ENCODE measurements at places on chromosomes 7 and 10.

- H3K27ac ChIP-seq = no peak overlapping the region
- H3K4me3 ChIP-seq = no peak overlapping the region
- DNase-seq = no peak
- H3K4me1 ChIP-seq = peaks cover 9% of the 10 kb centered on the region
These were observed 59.2 kb upstream of the ANTXRL start for GRCh38 chr10:46227571-46227935.

- no peaks in the 10 kb centered on the region for H3K27me3 ChIP-seq
- H3K4me3 ChIP-seq = no peak overlapping the region
- H3K4me1 ChIP-seq = peaks cover 34% of the 10 kb centered on the region
- no peaks in the 10 kb centered on the region for H3K36me3 ChIP-seq
- no peak overlapping the region for H3K27ac ChIP-seq
These were observed 27.8 kb downstream of the AFAP1L2 start for GRCh38 chr10:114376523-114376922.

DNA sequence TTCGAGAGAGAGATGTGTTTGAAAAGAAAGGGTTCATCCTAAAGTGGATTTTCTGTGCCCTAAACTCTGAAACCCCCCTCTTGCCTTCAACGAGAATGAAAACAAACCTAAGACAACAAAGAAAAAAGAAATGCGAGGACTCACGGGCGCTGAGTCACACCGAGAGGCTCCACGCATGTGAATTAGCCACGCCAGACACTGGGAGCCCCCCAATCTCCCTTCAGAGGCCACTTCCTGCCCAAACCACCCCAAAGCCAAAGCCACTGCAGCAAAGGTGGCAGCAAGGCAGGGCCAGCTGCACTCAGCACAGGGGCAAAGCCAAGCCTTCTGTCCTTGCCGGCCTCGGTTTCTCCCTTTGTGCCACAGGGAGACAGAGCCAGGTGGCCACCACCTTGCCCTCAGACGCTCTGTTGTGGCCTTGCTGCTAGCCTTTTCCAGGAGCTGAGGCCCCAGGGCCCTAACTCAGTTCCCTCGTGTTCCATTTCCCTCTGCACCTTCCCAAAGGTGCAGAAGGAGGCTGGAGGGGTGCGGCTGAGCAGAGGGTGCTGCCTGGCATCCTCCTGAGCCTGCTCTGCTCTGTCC lies 93.3 kb downstream of the FAM53B start:
- H3K27ac ChIP-seq = peak overlapping the region; percentile 35
- H3K4me3 ChIP-seq = no peak overlapping the region
- peaks cover 45% of the 10 kb centered on the region for H3K4me1 ChIP-seq
- DNase-seq = no peak
- peaks cover 4% of the 10 kb centered on the region for H3K36me3 ChIP-seq

DNA sequence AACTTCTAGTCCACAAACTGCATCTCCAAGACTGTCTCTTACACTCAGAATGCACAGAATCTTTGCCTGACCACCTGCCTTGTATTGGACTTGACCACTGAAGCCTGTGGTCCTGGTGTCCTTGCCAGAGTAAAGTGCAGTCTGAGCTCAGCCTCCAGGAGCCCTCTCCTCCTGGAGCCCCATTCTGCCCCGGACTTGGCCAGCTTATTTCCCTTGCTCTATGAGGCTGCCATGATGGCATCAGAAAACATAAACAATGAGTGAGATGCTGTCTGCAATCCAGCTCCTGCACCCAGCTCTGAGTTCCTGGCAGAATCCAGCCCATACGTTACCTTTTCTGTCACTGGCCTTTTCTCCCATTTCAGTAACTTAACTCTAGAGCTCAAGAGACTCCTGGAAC lies 494.6 kb downstream of the PLXNA4 start:
- H3K27ac ChIP-seq = no peak overlapping the region
- peaks cover 18% of the 10 kb centered on the region for H3K27me3 ChIP-seq
- no peak overlapping the region for H3K4me3 ChIP-seq
- DNase-seq = no peak
- peaks cover 19% of the 10 kb centered on the region for H3K4me1 ChIP-seq
- no peaks in the 10 kb centered on the region for H3K36me3 ChIP-seq

DNA sequence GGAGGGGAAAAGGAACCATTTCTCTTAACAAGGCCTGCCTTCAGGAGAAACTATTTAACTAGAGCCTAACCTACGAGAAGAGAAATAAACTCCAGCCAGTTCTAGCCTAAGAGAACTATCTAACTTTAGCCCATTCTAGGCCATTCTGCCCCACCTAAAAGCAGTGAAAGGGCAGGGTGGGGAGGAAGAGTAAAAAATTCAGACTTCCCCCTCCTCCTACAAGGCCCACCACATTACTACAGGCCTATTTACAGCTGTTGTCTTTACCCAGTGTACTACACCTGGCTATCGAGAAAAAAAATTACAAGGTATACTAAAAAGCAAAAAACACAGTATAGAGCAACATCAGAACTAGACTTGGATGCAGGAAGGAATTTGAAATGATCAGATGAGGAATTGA lies 93.0 kb downstream of the KMT2C start:
- H3K27ac ChIP-seq = peak overlapping the region; percentile 94
- peaks cover 2% of the 10 kb centered on the region for H3K27me3 ChIP-seq
- H3K4me1 ChIP-seq = peaks cover 17% of the 10 kb centered on the region
- no peak for DNase-seq
- H3K36me3 ChIP-seq = peaks cover 30% of the 10 kb centered on the region
- no peak overlapping the region for H3K4me3 ChIP-seq

DNA sequence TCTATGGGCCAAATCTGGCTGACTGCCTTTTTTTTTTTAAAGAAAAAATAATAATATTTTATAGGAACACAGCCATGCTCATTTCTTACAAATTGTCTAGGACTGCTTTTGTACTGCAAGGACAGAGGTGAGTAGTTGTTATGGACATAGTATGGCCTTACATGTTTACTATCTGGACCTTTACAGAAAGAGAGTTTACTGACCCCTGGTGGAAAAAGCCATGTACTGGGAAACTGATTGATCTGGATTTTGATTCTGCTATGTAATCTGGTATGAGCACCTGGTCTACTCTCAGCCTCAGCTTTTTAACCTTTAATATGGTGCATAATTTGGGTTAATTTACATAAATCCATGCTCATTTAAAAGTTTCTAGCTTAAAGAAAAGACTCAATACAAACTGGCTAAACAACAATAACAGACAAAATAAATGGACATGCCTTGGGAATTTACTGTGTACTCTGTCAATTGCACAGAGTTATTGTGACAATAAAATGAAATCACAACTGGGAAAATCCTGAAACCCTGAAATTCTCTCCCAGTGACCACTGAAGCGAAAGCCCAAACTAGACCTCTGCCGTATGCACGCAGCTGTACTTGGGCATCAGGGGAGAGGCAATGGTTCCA lies 260.7 kb downstream of the BMPER start:
- H3K27me3 ChIP-seq = no peaks in the 10 kb centered on the region
- no peak overlapping the region for H3K4me3 ChIP-seq
- no peaks in the 10 kb centered on the region for H3K4me1 ChIP-seq
- H3K27ac ChIP-seq = no peak overlapping the region

- peaks cover 63% of the 10 kb centered on the region for H3K4me1 ChIP-seq
- no peak overlapping the region for H3K4me3 ChIP-seq
- peak; percentile 29 for DNase-seq
- peaks cover 6% of the 10 kb centered on the region for H3K27me3 ChIP-seq
These were observed 173.0 kb upstream of the RHEB start for GRCh38 chr7:151692721-151693120.

DNA sequence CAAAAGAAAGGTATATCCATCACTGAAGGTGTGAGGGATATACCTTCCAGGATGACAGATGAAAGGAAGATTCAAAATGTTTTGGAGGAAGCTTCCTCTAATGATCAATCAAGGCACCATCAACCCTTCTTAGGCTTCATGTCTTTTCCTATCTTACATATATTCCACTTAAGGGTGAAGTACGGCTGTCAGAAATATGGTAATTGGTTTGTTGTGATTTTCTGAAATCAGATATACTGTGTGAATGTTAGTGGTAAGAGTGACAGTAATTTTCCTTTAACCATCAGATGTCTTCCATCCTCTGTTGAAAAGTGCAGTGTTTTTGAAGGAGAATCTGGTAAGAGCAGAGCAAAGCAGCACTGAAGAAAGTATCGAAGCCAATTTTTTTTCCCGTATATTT lies 2.8 kb upstream of the MRPS33 start:
- H3K36me3 ChIP-seq = no peaks in the 10 kb centered on the region
- peaks cover 47% of the 10 kb centered on the region for H3K27me3 ChIP-seq
- H3K4me1 ChIP-seq = peaks cover 19% of the 10 kb centered on the region
- DNase-seq = no peak
- H3K27ac ChIP-seq = no peak overlapping the region

GRCh38 chr10:77180104-77180503 lies 457.5 kb downstream of the KCNMA1 start:
- H3K27ac ChIP-seq = no peak overlapping the region
- H3K27me3 ChIP-seq = peaks cover 29% of the 10 kb centered on the region
- H3K4me3 ChIP-seq = no peak overlapping the region
- DNase-seq = no peak

DNA sequence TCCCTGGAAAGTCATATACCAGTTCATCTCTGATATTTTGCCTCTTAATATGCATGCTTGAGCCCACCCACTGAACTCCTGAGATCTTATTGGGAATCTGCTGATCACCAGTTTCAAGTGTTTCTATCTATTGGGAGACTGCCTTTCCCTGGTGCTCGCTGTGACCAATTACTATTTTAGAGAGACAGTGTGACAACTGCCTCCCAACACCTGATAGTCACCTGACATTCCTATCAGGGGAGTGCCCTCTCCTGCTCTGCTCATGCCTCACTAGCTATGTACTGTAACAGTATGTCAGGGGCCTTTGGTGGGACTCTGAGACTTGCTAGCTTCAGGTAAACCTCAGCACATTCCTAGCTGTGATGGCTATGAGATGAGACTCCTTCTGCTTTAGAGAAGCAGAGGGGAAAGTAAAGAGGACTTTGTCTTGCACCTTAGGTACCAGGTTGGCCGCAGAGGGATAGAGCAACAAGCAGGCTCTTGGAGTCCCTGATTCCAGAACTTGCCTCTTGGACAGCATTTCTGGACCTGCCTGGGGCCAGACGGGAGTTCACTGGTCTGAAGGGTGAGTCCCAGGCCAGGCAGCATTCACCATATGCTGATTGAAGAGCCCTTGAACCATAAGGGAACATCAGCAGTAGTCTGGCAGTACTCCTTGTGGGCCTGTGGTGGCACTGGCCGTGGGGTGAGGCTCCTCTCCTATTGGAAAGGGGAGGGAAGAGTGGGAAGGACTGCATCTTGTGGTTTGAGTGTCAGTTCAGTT lies 34.4 kb upstream of the ARHGAP12 start:
- H3K4me3 ChIP-seq = no peak overlapping the region
- no peak for DNase-seq
- H3K4me1 ChIP-seq = peaks cover 13% of the 10 kb centered on the region
- no peaks in the 10 kb centered on the region for H3K27me3 ChIP-seq

DNA sequence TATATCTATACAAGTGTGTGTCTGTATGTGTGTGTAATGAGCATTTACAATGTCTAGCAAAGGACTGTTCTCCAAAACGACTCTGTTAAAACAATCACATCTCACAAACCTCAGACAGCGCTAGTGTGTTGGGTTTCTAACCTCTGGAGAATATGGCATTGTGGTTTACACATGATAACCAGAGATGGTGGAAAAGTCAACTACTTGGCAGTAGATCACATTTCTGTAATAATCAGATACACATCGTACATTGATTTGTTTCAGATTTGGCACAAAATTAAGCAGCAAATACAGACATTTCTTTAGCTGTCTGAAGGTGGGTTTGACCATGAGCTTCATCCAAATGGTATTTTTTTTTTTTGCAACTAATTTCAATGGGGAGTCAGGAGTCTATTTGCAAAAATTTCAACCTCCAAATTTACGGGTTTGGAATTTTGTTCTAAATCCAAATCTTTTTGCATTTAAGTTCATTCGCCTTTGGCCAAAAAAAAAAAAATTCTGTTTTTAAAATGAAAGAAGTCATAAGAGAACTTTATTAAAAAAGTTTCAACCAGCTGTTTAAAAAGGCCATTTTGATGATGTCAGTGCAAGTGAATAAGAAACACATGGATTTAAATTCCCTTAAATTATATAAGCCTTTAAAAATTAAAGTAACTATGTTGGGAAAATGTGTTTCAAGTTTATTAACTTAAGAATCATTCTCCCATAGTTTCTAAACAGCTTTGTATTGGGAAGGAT lies 127.8 kb downstream of the TMEM26 start:
- H3K4me1 ChIP-seq = no peaks in the 10 kb centered on the region
- no peak overlapping the region for H3K4me3 ChIP-seq
- H3K36me3 ChIP-seq = no peaks in the 10 kb centered on the region
- DNase-seq = no peak
- no peak overlapping the region for H3K27ac ChIP-seq

GRCh38 chr7:29881724-29882123 lies 75.4 kb downstream of the WIPF3 start:
- H3K4me1 ChIP-seq = peaks cover 19% of the 10 kb centered on the region
- H3K27me3 ChIP-seq = peaks cover 48% of the 10 kb centered on the region
- no peak overlapping the region for H3K27ac ChIP-seq
- H3K4me3 ChIP-seq = no peak overlapping the region
- peak; percentile 26 for DNase-seq

DNA sequence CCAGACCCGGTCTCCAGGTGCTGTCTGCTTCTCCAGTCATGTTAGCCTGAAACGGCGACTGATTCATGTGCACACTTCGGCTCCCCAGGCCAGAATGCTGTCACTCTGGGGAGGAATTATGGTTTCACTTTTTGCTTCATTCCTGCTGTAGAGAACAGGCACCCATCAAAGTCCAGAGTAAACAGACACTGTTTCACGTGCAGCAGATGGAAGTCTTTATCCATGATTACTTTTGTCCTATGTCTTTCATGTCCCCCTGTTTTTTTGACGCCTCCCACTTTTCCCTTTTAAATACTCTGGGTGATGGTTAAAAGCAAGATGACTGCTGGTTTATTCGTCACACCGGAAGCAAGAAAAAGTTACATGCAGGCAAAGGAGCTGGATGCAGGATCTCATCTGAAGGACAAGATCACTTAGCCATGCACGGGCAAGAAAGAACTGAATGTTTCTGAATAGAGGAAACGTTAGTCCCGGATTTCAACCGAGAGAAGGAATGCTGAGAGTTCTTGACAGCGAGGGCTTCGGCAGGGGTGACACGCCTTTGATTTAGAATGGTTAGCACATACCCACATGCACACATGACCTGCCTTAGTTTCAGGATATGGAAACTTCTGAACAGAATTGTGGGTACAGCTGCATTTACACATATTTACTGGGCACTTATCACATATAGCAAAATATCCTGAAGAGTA lies 250.0 kb upstream of the KLF6 start:
- no peaks in the 10 kb centered on the region for H3K36me3 ChIP-seq
- no peak for DNase-seq
- no peaks in the 10 kb centered on the region for H3K27me3 ChIP-seq
- H3K4me3 ChIP-seq = no peak overlapping the region

- no peak overlapping the region for H3K4me3 ChIP-seq
- H3K36me3 ChIP-seq = no peaks in the 10 kb centered on the region
- H3K27me3 ChIP-seq = peaks cover 11% of the 10 kb centered on the region
- H3K27ac ChIP-seq = no peak overlapping the region
- no peaks in the 10 kb centered on the region for H3K4me1 ChIP-seq
These were observed 51.2 kb upstream of the BMPER start for GRCh38 chr7:33854178-33854577.
